Hypothalamus (tissue), 51 donors: ENCODE measurements at places on chromosomes 4 and X.

DNA sequence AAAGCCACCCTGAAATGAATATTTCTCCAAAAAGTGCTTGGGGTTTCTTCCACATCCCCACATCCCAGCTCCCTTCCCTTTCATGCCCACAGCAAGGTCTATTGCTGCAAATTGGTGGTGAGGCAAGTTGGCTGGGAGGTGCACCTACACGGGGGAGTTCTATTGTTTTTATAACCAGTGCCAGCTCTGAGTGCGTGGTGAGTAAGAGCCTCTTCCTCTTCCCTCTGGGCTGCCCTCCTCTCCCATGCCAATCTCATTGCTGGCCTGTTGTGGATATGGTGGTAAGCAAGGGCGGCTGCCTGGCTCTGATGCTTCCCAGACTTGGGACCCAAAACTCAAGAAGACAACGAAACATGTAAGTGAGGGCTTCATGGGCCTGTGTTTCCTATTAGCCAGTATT, 204.3 kb downstream of the SHROOM3 start:
- no peak for DNase-seq

DNA sequence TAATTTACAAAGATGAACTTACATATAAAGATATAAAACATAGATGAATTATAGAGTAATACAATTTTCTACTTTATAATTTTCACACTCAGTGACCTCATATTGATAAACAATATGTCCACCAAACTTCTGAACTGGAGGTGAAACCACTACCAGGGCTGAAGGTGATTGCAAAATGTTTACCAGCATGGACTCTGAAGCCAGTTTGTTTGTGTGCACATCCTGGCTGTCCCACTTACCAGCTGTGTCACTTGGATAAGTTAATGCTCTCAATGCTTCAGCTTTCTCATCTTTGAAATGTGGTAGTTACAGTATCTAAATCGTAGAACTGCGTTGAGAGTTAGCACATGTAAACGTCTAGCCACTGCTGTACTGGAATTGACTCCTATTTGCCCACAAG, 392.6 kb downstream of the HNRNPD start:
- no peak for DNase-seq

GRCh38 chr4:185904381-185904780, 92.4 kb upstream of the SORBS2 start:
- no peak for DNase-seq

DNA sequence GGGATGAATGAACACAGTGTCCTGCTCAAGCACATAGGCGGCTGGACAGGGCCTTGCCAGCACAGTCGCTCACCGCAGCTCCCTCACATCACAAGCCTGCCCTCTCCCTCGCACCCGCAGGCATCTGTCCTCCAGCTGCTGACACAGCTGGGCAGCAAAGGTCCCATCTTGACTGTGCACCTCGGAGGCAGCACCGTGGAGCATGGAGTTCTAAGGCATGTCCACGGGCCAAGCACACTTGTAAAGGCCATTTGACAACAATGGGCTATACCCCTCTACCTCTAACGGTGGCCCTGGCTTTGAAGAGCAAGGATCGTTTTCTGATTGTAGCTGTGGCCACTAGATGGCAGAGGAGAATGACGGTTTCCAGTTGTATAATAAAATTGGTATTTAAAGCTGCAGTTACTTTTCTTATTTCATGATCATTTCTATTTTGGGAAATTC, 53.8 kb downstream of the APLN start:
- DNase-seq: peak; percentile 18

DNA sequence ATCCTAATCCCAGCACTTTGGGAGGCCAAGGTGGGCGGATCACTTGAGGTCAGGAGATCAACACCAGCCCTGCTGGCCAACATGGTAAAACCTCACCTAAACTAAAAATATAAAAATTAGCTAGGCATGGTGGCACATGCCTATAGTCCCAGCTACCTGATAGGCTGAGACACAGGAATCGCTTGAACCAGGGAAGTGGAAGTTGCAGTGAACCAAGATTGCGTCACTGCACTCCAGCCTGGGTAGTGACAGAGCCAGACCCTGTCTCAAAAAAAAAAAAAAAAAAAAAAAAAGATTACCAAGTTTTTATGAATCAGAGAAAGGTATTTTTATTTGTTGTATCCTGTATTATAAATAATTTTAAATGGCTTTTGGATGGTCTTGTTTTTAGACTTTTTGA, 15.1 kb downstream of the TRAPPC11 start:
- DNase-seq: no peak

GRCh38 chrX:110584083-110584482, 211.5 kb downstream of the CHRDL1 start:
- DNase-seq: no peak

GRCh38 chr4:7769396-7770223, 170.1 kb downstream of the AFAP1 start:
- DNase-seq: no peak

DNA sequence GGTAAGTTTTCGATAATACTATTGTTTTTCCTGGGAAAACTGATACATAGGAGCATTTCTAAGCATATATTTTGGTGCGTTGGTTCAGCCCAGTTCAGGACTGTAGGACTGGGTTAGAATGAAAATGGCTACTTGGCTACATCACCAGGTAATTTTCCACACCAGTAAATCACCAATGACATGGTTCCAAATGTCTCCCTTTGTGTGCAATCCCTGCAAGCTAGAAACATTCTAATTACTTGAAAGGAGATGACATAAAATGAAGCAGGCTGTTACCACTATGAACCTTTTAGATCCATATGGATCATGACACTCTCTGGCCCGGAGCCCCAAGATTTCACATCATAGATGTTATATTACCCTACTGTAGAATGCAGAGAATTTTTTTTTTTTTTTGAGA, 577.4 kb upstream of the FTHL17 start:
- no peak for DNase-seq

DNA sequence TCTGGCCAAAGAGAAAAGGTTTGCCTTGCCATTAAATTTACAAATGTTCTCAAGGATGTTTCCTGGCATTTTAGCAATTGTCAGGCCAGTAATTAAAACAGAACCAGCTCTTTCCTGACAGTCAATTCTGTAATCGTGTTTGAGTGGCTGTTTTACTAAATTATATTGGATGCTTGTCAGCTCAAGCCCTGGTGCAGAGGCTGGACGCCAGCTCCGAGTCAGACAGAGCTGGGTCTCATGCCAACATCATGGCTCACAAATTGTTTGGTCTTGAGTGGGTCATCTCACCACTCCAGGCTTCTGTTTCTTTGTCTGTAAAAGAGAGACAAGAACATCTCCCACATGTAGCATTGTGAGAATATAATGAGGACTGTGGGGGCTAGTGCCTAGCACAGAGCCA, 190.3 kb upstream of the PSAPL1 start:
- DNase-seq: peak; percentile 17

DNA sequence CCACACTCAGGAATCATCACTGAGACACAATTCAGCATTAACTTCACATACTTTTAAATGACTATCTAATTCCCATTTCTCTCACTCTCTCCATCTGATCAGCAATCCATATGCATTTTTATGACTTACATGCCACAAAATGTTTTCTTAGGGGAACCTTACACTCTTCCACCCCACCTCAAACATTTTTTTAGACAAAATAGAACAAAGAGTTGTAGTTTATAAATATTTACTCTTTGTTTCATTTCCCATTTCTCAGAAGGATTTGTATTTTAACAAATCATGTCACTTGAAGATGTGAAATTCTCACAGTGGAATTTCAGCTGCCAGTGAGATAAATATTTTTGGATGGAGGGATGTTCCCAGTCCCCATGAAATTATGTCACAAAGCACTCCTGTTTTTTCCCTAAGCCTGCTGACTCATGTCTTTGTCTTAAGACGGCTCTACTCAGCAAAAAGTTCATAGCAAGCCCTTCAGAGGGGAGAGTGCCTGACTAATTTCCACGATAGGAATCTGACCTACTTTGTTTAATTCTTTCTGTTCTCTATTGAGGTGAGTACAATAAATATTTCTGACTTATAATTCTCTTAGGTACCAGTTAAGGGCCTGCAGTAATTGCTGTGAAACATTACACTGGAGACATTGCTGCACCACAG, 257.7 kb downstream of the THOC2 start:
- DNase-seq: no peak

- DNase-seq: no peak
These were observed 27.4 kb upstream of the TMPRSS11B start for GRCh38 chr4:68272860-68273259.

DNA sequence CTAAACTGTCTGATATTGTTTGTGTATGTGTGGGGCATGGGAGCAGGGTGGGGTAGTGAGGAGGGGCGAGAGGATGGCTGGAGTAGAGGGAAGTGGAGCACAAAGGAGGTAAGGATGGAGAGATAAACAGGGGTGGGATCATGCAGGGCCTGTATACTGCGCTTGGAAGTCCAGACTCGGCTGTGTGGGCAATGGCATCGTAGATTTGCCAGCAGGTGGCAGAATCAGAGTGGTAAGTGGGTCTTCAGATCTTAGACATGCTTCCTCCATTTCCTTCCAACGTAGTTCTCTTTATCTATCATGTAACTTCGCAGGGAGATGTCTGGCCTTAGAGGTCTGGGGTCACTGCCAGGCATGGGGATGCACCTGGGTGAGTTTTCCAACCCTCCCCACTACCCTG, 155.5 kb downstream of the PDGFRA start:
- no peak for DNase-seq

GRCh38 chr4:6281436-6282313, 12.0 kb downstream of the WFS1 start:
- DNase-seq: no peak

GRCh38 chrX:57905141-57905540, 5.1 kb downstream of the ZXDA start:
- DNase-seq: no peak

DNA sequence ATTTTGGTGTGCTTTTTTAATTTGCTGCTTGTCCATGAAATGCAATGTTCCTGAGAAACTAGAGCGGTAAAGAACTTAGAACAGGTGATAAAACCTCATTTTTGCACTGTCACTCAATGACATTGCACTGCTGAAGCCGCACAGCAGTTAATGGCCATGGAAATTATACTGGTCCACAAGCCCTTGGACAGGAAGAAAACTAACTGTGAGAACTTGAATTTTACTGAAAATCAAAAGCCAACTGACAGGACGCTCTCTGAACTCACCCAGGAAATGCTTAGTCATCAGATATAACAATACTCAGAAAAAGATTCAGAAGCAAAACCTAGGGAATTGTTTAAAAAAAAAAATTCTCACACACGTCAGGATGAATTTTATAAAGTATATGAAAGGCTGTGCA, 246.4 kb upstream of the SLC7A11 start:
- no peak for DNase-seq

- no peak for DNase-seq
These were observed 333.8 kb downstream of the ANK2 start for GRCh38 chr4:113383111-113383785.

GRCh38 chrX:66914080-66914479, 275.2 kb upstream of the EDA2R start:
- DNase-seq: no peak

DNA sequence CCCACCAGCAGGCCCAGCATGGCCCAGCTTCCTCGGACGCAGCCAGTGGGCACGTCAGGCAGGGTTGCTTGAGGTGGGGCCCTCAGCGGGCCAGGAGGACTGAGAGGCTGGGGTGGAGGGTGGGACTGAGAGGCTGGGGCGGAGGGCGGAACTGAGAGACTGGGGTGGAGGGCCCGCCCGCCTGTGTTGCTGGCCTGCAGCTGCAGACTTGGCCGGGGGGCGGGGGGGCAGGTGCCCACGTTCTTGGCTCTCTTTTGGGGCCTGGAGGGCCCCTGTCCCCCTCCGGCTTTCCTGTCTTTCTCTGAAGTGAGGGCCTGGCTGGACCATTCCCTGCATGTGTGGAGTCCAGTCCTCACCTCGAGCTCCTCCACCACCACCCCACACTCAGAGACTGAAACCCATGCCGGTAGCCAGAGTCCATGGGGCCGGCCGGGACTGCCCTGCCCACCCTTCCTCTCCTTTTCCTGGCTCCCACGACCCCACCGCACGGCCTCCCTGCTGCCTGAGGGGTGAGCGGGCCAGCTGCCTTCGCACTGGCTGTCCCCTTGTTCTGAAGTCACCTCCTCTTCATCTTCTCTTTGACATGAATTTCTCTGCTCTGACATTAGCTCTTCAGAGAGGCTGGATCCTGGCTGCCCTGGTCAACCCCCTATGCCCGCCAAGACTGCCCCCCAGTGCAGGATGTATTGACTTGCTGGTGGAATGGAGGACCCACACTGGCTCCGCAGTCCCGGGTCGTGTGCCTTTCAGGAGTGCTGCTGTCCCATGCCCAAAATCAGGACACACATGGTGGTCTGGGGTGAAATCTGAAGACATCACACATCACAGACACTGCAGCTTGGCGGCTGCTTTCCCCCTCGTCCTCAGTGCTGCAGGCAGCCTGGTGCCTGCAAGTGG, 10.1 kb upstream of the NKX1-1 start:
- no peak for DNase-seq

DNA sequence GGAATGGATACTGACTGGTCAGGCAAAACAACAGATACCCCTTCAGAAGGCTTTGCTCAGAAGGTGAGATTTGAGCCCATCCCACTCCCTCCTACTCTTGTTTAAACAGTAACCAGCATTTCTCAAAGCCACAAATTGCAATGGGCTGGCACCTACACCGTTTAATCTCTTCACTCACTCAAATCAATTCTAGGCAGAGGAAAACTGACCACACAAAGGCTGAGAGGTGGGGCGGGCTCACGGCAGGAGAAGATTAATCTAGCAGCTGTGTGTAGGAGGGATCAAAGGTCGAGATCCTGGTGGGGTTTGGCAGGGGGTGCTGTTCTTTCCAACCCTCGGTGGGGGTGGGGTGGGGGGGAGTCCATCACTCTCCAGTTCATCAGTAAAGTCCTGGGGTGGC, 622.4 kb downstream of the BCOR start:
- no peak for DNase-seq

DNA sequence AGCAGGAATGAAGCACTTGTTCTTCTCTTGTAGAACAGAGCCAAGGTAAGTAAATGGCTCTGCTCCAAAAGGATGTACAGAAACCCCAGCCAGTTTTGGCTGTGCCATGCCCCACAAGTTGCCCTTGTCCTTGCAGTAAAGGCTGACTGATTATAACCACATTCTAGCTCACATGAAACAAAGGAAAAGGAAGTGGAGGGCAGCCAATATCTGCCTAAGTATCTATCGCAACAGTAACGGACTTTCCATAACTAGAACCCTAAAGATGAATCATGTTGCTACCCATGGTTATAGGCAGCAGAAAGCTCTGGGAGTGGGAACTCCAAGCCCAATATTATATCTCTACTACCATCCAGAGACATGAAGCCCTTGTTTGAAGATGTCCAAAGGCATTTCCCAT, 95.7 kb downstream of the COMMD8 start:
- no peak for DNase-seq

DNA sequence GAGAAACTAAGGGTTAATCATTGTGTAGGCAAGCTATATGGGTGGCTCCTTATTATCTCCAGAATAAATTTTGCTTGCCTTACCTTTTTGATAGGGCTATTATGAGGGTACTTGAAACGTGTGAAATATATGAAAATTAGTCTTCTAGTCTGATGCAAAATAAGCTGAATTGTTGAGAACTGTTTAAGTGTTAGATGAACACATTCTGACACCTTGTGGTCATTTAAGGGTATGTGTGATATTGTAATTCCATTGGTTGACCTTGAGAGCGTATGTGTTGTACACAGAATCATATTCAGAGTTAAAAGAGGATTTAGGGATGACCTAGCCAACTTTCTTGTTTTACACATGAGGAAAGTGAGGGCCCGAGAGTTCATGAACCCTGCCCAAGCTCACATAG, 44.6 kb upstream of the LINC00632 start:
- DNase-seq: no peak
